ENCODE measurements at places on chromosomes 1 and 21.

DNA sequence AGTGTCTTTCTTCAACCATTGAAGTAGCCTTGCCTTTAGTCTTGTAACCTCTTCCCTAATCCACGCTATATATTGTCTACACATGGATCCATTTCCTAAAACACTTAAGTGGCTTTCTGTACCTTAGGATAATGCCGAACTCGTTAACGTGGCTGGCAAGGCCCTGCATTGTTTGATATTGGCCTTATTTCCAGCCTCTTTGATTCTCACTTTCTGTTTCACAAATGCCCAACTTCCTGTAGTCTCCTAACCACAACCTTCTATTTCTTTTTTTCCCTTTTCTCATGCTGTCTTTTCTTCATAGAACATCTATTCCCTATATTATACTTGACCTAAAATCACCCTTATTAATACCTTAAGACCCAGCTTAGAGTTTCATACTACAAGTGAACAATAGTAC is 536.0 kb downstream of the LMO4 start:
- DNase-seq, result no peak

- DNase-seq, result no peak
Measured at GRCh38 chr1:16237343-16237830, 404 bp upstream of the CPLANE2 start.

GRCh38 chr1:241842565-241842964 is 5.4 kb upstream of the EXO1 start:
- DNase-seq, result no peak

- no peak for DNase-seq
Measured at GRCh38 chr1:65769636-65770035, 23.1 kb upstream of the PDE4B start.

DNA sequence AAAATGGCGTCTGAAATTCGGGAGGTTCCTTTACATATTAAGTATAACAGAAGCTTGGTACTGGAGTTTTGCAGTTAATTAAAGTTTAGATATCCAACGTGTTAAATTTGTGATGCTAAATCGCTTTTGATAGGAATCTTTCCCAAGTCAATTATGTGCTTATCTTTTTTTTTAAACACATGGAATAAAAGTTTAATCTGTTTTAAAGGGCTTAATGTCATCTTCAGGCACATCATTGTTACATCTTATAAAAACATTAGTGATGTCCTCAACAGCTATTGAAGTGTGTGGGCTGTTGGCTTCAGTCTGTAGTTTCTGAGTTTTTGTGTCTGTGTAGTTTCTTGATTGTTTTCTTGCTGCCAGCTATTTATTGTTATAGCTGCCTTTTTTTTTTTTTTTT is 5.3 kb downstream of the FMN2 start:
- no peak for DNase-seq

DNA sequence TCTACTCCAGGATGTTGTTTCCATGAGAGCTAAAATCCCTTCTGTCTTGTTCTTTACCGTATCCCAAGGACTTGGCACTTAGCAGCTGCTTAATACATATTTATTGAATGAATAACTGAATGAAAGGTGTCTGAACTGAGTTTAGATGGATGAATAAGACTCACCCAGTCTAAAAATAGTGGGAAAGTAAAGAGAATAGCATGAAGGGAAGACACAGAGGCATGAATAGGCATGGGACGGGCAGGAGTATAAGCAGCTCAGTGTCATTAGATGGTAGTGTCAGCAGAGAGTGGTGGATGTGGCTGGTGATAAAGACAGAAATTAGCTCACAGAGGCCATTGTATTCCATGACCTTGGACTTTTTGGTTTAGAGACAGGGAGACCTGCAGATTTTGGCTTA is 9.2 kb downstream of the IL12RB2 start:
- DNase-seq, result no peak

- DNase-seq, result no peak
Measured at GRCh38 chr1:162561616-162562469, at the start of gene UAP1. UAP1 (plus strand) TSS chr1:162561722; CDS start chr1:162566069, 4,347 bp downstream.

GRCh38 chr1:214979191-214979590 is 103.3 kb upstream of the KCNK2 start:
- DNase-seq, result no peak

DNA sequence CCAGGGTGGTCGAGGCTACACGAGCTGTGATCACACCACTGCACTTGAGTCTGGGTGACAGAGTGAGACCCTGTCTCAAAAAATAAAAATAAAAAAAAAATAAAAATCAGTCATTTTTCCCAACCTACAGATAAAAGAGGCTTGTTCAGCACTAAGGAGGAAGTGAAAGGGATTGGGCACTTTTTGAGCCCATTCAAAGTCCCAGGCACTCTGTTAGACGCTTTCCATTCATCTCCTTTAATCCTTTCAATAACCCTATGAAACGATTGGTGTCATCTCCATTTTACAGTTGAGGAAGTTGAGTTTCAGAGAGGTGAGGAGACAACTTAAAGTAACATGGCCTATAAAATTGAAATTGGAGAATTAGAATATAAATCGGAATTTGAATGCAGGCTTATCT is 10.4 kb upstream of the AGO4 start:
- no peak for DNase-seq

- DNase-seq, result no peak
Measured at GRCh38 chr1:47551971-47552528, 114.2 kb downstream of the FOXD2 start.

- DNase-seq, result no peak
Measured at GRCh38 chr1:16145662-16146278, 10.1 kb downstream of the EPHA2 start.

DNA sequence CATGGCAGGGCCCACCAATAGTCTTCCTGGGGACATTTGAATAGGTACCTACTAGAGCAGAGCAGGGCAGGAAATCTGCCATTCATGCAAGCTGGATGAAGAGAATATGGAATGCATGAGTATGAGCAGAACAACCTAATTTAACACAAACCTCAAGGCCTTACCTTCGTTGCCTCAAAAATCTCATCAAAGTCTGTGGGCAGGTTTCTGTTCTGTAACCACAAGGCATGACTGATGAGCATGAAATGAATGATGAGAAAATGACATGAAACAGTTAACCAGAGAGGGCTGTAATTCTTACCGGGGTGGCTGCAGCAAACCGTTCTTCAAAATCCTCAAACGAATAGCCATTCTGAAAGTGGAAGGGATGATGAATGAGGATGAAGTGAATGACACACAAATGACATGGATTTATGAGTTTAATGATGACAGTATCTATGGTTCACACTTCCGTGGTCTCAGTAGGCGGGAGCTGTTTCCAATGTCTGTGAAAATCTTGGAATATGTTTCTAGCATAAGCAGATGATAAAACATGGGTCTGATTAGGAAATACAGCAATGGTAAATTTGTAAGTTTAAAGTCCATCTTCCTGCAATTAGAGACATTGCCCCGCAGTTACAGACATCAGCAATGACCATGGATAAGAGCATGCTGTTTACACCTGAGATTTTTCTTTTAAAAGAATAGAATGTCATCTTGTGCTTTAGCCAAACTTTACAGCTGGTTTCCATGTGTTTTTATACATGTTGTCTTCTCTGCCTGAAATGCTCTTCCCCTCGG is 67.6 kb upstream of the C8B start:
- DNase-seq, result no peak

- DNase-seq, result no peak
Measured at GRCh38 chr1:201017828-201018163, 5.7 kb downstream of the KIF21B start.

- DNase-seq, result no peak
Measured at GRCh38 chr1:109241841-109242345, 7.4 kb upstream of the CELSR2 start.
